ENCODE measurements at places on chromosomes 11 and 22.

GRCh38 chr11:122354025-122354697 lies 238.1 kb upstream of the BLID start:
- no peak for DNase-seq

DNA sequence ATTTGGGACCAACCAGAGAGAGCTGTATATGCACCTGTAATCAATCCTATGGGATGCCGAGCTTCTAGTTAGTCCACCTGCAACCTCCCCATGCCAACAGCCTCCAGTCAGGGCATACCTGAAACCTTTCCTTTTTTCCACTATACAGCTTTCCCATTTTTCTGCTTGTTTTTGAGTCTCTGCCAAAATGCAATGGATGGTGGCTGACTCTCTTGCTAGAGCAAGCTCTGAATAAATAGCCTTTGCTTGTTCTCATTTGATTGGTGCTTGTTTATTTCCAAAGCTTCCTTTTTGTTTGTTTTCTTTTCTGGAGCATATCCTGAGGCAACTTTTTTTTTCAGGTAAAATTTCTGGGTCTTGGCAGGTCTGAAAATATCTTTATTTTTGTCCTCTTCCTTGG lies 58.0 kb upstream of the PLET1 start:
- DNase-seq: no peak

GRCh38 chr11:19432370-19433061 lies 191.8 kb upstream of the E2F8 start:
- peak; percentile 94 for DNase-seq

DNA sequence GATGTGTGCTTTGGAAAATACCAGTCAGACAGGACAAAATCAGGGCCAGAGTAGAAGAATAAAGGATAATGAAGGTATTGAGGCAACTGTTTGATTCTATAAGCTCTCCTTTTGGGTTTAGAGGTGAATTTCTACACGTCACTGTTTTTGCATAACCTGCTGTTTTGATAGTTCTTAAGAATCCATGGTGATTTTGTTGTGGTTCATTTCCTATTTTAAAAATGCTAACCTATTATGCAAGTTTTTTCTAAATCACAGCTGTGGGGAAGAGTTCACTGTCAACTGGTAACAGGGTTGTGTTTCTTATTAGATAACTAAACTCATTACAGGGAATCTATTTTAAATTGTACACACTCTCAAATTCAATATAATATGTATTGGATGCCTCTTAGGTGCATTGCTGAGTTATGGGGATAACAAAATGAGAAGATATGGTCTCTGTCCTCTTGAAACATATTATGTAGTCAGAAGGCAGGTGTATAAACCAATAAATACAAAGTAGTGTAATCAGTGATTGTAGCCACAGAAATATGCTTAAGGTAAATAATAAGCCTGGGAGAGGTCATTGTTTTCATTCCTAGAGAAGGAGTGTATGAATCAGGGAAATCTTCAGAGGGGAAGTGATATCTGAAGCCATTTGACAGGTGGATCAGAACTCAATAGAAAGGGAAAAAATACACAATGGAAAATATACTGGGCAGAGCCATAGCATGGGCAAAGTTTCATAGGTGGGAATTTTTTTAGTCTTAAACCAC lies 192.5 kb downstream of the FAT3 start:
- DNase-seq: no peak

- DNase-seq: no peak
Measured at GRCh38 chr11:68782711-68783110, 31.4 kb upstream of the TESMIN start.

DNA sequence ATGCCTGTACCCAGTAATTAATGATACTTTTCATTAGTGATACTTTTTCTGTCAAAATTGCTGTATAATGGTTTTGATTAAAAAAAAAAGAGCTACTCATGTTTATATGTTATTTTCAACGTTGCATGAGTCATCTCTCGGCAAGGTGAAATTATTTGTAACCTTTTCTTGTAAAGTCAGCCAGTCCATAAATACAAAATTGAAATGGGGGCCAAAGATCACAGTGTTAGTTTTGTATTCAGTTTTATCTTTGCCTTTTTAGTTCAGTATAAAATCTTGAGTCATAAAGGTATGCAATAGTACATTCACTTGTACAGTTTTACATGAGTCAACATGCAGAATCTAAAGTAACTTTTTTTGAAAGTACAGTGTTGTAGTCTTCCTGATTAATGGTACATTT lies 4.3 kb downstream of the ARHGEF12 start:
- no peak for DNase-seq

GRCh38 chr11:13207665-13208594 lies 69.7 kb upstream of the BMAL1 start:
- DNase-seq: peak; percentile 89

Measured in fibroblast of upper back skin (primary cell).